ENCODE measurements at places on chromosomes 12 and 14.

GRCh38 chr14:75946785-75947184 is 35.0 kb downstream of the TGFB3 start:
- DNase-seq: no peak

GRCh38 chr14:75626863-75627262 is 33.8 kb downstream of the ERG28 start:
- no peak for DNase-seq

GRCh38 chr12:124636138-124636978 is 68.9 kb upstream of the NCOR2 start:
- peak; percentile 62 for DNase-seq

GRCh38 chr14:36931791-36932190 is 240.6 kb downstream of the SLC25A21 start:
- no peak for DNase-seq

DNA sequence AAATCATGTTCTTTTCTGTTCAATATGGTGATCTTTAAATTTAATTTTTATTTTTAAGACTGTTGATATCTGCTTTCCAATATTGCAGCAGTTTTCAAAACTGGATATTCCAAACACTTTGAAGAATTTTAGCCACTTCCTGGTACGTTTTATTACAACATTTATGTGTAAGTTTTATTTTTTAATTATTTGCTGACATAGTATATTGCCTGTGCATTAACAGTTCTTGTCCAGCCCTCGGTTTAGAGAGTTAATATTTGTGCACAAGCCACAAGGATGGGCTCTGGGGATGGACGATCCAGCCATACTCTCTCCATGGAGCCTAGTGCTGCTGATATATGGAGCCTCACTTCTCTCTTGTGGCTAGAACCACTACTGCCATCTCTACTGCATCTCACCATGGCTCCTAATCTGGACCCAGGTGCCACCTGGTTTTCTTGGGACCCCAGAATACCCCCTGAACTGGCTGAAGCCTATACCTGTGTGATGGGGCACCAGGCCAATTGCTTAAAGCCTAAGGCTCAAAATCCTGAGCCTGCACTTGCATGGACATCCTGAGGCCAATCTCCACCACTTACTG is 262.5 kb downstream of the RASSF9 start:
- DNase-seq: no peak

DNA sequence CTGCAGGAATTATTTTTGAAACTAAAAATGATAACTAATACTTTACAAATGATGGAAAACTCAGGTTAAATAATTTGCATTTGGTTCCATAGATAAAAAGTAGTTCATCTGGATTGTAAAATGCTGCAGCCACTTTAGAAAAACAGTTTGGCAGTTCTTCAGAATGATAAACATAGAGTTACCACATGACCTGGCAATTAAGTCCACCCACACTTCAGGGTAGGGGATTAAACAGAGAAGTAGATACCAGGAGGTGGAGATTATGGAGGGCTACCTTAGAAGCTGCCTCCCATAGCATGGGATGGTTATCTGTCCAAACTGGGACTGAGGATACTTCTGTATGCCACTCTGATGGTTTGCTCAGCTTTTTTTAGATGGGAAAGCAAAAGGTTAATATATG is 22.2 kb downstream of the ARF6 start:
- no peak for DNase-seq

DNA sequence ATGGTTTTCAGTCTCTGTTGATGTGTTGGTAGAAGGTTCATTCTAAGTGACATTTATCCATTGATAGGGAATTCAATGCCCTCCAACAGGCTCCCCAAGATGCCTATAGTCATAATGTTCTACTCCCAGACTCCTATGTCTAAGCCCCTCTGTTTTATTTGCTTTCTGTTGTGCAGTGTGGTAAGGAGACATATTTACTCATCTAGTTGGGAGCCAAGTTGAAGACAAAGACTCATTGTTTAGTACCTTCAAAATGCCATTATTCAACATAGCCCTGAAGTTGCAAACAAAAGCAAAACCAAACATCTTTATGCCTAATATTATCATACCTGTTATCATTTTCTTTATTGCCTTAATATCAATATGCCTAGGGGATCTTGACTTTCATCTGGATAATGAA is 302.1 kb downstream of the RMST start:
- DNase-seq: no peak

GRCh38 chr12:66269757-66270383 is 32.4 kb upstream of the HELB start:
- no peak for DNase-seq

- no peak for DNase-seq
These were observed 61.4 kb downstream of the SLC16A7 start for GRCh38 chr12:59657266-59657665.

DNA sequence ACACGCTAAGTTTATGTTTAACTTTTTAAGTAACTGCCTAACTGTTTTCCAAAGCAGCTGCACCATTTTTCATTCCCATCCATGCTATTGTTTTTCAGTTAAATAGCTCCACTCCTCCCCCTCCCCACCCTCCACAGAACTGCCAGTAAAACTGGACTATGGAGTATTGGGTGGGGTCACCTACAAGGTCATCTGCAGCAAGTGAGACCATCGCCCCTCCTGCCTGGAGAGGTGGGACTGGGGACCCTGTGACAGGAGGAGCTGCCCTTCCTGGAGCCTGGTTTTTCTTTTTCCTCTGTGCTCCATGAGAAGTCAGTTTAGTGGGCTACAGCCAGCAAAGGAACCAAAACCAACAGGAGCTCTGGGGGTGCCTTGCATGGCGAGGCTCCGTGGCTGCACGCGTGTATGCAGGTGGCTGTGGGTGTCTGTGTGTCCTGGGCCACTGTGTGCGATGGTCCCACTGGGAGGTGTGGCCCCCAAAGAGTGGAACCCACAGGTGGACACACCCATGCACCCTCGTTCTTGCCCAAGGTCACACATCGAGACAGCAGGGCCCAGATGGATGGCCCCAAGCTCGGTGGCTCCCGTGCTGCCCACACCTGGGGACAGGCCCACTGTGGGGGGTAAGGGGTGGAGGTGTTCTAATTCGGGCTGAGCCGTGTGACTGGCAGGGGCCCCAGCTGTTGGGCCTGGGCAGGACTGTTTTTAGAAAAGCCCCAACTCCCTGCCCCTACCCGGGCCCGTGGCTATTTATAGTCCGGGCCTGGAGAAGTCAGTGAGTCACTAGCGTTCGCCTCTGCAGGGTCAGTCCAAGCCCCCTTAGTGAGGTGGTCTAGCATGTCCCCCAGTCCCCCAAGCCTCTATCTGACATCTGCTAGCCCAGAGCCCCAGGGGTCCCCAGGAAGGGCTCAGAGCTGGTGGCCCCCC is 2.3 kb upstream of the ADSS1 start:
- no peak for DNase-seq

DNA sequence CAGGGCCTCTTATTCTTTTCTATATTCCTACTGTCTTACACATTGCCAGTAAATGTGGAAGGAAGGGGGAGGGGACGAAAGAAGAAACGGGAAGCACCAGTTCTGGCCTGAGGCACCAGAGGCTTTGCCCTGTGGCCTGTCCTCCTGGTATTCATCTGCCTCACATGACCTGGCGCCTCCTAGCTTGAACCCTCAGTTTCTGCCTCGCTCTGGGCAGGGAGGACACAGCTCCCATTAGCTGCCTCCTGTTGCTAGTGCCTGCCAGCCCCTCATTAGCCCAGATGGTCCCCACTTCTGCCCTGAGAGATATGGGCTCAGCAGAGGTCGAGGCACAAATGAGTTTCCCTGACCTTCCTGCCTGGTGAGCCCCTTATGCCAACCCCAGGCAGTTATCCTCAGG is 3.0 kb upstream of the PLEKHG6 start:
- no peak for DNase-seq

GRCh38 chr14:61861320-61861865 is 99.2 kb downstream of the SNAPC1 start:
- no peak for DNase-seq

- no peak for DNase-seq
These were observed 135.8 kb upstream of the SCAF11 start for GRCh38 chr12:46126050-46126727.

DNA sequence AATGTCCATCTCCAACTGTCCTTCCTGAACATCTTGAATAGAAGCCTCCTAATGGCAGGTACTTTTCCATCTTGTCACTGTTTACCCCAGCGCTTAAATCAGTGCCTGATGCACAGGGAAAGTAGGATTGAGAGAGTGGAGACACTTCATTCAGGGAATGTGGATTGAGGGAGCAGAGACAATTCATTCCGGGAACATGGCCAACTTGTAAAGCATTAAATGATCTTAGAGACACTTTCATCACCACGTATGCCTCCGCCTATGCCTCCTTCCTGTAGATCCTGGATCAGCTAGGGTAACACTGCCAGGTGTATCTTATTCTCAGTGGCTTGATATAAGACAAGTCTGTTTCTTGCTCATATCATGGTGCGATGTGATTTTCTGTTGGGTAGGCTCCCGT is 67.6 kb upstream of the CSRP2 start:
- DNase-seq: no peak
